Activated CD8-positive, alpha-beta T cell treated with anti-CD3 and anti-CD28 coated beads, Interleukin-2, amount 10 ng/mL, durations not matched to agents 7 days and 5 days (primary cell): ENCODE measurements at places on chromosomes 3 and 15. TPM values are rescaled to one million over a fixed set of nuclear protein-coding genes. Genes with fewer than 3 reads are reported as not detected.

- peak; percentile 19 for DNase-seq
These were observed 608 bp downstream of the SCN5A start for GRCh38 chr3:38648659-38649499.

SLC28A1 gene
- total RNA-seq: not detected

- DNase-seq: no peak
These were observed 144.8 kb downstream of the NSMCE3 start for GRCh38 chr15:29124581-29125381.

DNA sequence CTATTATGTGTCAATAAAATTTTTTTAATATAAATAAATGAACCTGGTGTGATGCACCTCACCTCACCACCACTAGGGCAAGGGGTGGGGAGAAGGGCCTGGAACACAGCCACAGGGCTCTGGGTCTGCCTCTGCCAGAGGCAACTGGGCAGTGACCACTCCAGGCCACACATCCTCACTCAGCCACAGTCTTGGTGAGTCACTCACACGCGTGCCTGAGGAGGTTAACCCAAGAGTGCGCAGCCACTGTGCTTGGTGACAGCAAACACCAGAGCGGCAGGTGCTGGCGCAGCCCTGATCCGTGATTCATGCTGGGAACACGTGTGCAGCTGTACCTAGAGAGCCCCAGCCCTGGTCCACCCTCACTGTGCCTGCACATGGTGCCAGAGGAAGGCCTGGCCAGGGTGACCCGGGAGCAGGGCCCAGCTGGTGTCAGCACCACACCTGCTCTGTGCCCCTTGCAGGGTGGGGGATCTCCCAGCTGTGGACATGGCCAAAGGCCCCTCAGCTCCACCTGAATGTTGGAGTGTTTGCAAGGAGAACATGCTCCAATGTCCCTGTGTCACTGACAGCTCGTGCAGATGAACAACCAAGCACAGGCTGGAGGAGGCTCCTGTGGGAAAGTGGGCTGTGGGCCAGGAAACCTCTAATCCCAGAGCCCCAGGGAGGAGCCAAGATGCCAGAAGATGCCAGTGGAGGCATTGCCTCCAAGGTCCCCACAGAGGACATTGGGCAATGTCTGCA lies 2.1 kb downstream of the SLC41A3 start:
- DNase-seq: no peak

DNA sequence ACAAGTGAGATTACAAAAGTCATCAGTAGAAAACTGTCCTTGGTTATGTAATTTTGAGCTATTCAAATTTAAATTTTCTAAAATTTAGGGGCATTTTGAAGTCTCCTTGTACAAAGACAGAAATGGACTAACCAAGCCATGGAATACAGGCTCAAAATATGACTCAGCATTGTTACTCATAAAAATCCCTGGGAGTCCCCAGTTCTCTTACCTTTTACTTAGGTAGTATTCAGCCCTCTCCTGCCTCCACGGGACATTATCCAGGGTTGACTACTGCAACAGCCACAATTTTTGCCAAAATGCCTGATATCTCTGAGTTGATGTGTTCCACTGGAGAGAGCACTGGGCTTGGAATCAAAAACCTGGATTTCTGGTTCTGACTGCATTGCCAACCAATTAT lies 25.0 kb downstream of the CLDN18 start:
- DNase-seq: no peak

DNA sequence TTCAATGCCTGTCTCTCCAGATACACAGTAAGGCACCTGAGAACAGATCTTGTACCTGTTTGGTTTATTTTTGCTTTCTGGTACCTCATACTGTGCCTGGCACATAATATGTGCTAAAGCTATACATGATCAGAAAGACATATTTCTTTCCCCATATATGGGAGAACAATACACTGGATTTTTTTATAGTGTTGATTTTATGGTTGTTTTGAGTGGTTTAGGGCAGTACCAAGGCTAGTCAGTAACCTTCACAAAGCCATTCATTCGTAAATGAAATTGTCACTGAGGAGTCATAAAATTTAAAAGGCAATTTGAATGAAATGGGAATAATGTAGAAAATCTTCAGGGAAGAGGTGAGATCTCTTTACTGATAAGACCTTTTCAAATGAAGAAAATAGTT lies 810.2 kb downstream of the TUSC7 start:
- DNase-seq: no peak

DNA sequence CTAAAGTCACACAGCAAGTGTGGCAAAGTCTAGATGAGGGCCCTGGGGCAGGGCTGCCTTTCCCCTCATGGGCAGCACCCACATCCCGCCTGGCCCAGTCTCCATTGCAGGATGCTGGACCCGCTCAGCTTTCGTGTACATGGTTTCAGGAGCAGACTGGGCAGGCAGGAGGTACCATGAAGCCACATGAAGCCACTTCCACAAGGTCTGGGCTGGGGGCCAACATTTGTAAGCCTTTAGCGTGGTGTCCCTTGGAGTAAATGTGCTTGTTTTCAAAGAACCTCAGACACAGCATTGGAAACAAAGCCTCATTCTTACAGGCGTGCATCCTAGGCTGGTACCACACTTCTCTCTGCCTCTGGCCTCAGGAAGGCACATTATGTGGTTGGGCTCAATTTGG lies 34.5 kb downstream of the UMPS start:
- DNase-seq: no peak

HIGD2B gene
- total RNA-seq: 0.24 TPM

DNA sequence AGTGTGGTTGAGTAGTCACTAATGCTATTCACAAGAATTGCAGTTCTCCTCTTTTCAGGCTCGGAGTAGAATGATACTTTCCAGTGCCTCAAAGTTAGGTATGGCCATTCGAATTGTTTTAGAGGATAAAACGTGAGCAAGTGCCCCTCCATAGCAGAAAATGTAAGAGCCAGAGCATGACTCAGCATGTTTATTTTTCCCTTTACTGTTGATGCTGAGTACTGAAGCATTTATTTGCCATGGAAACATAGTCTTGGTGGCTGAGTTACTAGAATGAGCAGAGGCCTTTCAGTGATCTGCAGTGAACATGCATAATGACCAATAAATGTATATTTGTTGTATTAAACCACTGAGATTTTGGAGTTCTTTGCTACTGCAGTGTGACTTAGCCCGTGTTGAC lies 540.6 kb downstream of the NLGN1 start:
- DNase-seq: no peak
